ENCODE measurements at places on chromosomes 11 and 22.

DNA sequence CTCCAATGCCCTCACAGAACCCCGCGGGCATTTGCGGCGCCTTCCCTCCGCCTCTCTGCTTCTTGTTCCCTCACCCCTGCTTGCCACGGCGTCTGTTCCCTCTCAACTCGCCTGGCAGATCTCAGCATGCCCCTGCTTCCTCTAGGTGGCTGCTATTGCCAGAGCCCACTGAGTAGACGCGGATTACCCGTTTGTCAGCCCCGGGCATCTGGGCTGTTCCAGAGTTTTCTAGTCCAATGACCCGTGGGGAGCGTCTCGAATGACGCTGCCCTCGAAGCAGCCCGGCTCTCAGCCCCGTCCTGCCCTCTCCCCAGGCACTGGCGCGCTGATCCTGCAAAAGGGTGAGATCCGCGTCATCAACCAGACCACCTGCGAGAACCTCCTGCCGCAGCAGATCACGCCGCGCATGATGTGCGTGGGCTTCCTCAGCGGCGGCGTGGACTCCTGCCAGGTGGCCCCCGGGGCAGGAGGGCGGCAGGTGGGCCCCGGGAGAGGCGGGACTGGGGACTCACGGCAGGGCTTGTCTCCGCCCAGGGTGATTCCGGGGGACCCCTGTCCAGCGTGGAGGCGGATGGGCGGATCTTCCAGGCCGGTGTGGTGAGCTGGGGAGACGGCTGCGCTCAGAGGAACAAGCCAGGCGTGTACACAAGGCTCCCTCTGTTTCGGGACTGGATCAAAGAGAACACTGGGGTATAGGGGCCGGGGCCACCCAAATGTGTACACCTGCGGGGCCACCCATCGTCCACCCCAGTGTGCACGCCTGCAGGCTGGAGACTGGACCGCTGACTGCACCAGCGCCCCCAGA, 49.7 kb downstream of the ST14 start:
- DNase-seq, result no peak

DNA sequence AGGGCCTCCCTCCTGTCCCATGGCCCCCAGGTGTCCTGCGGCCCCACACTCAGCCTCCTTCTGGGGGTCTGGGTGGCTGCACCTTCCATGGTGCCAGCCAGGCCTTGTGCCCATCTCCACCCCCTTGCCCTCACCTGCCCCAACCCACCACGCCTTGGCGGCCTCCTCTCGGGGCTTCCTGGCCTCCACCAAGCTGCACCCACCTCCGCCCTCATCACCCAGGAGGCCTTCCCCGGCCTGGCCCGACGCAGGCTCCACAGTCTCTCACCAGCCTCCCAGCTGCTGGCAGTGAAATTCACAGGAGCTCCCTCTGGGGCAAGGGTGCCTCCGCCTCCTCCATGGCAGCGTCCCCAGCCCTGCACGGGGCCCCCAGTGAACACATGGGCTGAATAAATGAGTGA, 35.9 kb upstream of the WNT7B start:
- no peak for DNase-seq

- no peak for DNase-seq
Measured at GRCh38 chr11:75689863-75690609, 21.2 kb upstream of the MAP6 start.

DNA sequence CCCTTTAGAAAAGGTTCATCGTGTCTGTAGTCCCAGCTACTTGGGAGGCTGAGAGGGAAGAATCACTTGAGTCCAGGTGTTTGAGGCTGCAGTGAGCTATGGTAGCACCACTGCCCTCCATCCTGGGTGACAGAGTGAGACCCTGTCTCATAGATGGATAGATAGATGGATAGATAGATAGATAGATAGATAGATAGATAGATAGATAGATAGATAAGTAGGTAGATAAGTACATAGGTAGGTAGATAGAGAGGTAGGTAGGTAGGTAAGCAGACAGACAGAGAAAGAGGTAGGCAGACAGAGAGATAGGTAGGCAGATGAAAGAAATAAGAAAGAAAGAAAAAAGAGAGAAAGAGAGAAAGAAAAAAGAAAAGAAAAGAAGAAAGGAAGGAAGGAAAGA, 156.4 kb downstream of the GRIK4 start:
- no peak for DNase-seq

- DNase-seq, result no peak
Measured at GRCh38 chr22:37725551-37726240, 28.8 kb downstream of the TRIOBP start.

- DNase-seq, result no peak
Measured at GRCh38 chr11:64801158-64801464, 1.9 kb downstream of the MAP4K2 start.

- DNase-seq, result peak; percentile 44
Measured at GRCh38 chr11:94924612-94925011, 48.7 kb downstream of the CWC15 start.

- peak; percentile 88 for DNase-seq
Measured at GRCh38 chr11:35047179-35047578, 91.8 kb upstream of the CD44 start.

DNA sequence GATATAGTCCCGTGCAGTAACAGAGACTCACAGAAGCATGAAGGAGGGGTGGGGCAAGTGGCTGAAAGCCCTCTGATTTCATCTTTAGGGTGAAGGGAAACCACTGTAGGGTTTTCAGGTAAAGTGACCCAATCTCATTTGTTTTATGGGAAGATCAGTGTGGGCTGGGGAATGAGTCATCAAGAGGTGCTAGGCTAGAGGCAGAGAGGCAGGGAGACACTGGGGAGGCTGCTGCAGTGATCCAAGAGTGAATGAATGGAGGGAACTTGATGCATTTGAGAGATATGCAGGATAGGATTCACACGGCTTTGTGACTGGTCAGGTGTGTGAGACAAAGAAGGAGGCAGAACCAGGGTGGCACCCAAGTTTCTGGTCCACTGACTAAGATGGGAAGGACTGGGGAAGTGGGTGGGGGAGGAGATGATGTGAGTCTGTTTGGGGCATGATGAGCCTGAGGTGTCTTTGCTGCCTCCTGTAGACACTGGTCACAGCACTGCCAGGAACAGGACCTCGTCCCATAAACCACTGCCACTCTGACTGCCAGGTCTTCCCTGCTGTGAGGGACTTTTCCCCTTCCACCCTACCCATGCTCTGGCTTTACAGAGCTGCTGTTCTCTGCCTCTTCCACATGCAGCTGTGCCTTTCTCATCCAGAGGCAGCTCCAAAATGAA, 239.0 kb downstream of the TENM4 start:
- no peak for DNase-seq

DNA sequence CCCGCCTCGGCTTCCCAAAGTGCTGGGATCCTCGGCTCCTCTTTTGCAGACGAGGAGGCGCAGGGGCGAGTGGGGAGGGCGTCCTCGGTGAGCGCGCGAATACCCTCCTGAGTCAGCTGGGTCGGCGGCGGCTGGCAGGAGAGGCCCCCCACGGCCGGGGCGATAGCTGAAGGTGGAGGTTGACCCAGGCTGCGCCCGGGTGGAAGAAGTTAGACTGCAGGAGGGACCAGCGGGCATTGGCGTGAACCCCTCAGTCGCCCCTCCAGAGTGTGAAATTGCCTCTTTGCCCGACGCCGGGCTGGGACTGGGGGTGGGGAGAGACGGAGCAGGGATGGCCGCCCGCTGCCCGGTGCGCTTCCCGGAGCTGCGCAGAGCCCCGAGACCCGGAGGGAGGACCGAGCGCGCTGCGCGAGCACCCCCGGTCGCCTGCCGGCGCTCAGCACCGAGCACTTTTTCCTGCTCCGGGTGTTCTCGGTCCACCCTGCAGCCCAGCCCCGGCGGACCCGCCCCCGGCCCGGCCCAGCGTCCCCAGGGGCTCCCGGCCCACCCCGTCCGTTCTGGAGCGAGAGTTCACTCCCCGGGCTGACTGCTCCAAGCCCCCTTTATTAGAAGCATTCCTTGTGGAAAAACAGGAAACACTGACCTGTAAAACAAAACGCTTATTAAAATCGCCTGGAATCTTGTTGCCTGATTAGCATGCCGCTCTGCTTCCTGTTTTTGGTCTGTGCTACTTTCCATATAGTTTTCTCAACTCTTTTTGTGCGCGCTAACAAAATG, 13.7 kb upstream of the CPT1A start:
- no peak for DNase-seq

GRCh38 chr11:64568041-64568571, 22.9 kb upstream of the SLC22A12 start:
- no peak for DNase-seq

GRCh38 chr22:46017166-46017565, 40.2 kb upstream of the WNT7B start:
- no peak for DNase-seq

DNA sequence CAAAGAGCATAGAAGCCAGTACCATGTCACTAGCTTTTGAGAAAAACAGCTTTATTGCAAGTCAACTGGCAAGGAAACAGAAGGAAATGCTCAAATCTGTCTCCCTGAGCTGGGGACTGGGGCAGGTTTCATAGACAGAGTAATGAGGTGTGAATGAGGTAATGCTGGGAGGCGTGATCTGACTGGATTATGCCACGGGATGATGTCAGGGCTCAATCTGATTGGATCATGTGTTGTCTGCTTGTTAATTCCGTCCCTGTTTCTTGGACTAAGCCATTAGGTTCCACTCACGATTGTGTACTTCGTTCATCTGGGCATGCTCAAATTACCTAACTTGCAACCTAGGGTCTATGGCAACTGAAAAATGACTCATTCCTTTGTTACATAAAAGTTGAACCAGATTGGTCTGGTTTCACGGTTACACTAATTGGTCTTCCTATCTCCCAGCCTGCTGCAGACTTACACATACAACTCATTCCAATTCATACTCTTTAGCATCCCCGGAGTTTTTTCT, 20.2 kb upstream of the OR10A5 start:
- DNase-seq, result no peak

GRCh38 chr11:108819957-108820356, 155.1 kb downstream of the DDX10 start:
- DNase-seq, result no peak

DNA sequence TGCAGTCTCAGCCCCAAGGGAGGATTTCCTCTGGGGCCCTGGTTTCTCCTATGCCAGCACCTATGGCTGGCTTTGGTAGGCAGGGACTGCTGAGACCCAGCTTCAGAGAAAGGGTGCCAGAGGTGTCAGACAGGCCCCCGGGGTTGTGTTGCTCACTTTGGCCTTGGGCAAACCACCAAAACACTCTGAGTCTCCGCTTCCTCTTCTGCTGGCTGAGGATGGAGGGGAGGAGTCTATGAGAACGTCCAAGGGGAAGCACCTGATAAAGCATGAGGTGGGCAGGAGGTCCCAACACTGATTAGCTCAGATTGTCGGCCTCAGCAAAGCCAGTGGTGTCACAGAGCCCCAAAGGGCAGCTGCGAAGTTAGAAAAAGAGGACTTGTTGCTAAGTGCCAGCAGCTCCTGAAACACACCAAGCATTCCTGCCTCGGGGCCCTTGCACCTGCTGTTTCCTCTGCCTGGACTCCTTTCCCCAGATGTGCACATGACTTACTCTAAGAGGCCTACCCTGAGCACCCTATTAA, 10.5 kb downstream of the SMTNL1 start:
- no peak for DNase-seq

- peak; percentile 71 for DNase-seq
Measured at GRCh38 chr11:131668500-131669400, 298.3 kb downstream of the NTM start.

- DNase-seq, result no peak
Measured at GRCh38 chr11:23206741-23207336, 346.6 kb upstream of the CCDC179 start.

DNA sequence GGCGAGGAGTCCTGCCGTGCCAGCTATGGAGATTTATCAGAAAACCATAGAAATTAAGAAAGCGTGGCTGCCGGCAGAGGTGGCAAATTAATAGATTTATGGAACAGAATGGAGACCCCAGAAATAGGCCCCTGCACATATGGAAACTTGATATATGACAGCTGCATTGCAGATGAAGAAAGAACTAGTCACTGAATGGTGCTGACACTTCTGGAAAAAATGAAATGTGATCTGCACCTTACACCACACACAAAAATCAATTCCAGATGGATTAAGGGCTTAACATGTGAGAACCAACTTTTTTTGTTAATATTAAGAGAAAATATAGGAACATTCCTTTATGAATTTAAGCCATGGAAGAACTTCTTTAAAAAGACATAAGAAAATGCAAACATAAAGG, 40.3 kb upstream of the TSKU start:
- DNase-seq, result no peak

DNA sequence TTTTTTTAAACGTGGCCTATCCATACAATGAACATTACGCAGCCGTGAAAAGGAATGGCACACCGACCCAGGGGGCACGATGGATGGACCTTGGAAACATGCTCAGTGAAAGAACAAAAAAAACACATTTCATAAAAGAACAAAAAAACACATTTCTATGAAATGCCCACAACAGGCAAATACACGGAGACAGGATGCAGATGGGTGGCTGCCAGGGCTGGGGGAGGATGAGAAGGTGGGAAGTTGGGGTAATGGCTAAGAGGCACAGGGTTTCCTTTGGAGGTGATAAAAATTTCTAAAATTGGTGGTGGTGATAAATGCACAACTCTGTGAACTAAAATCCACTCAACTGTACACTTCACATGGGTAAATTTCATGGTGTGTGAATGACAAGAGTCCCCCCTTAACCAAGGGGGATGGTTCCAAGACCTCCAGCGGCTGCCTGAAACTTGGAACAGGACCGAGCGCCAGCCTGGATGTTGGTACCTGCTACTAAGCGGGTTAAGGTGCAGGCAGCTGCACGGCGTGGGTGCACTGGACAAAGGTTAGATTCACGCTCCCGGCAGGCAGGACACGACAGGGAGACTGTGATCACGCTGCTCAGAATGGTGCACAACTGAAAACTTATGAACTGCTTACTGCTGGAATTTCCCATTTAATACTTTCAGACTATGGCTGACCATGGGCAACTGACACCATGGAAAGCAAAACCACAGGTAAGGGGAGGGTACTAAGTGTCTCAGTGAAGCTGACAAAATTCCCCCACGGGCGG, 16.5 kb downstream of the BRD1 start:
- peak; percentile 35 for DNase-seq

DNA sequence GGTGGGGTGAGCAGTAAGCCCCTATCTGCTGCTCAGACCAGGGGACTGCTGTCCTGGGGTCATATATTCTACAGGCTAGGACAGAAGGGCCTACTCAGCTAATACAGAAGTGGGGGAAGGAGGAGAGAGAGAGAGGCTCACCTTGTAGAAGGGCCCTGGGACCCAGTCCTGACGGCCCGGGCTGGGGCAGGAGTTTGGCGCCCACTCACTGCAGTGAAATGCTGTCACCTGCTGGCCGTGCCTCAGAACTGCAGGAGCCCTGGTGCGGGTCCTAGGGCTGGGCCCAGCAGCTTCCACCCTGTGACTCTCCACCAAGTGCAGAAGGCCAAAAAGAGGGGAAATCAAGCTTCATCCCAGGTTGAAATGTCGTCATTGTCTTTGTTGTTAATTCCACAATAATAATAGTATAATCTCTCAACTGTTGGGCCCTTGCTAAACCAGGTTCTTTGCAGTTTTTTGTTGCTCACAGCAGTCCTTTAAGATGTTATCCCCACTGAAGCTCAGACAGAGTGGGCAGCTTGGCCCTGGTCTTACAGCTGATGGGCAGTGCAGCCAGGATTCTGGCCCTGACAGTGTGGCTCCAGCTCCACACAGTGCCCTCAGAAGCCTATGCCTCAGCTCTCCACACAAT, 29.6 kb downstream of the TRIM29 start:
- DNase-seq, result peak; percentile 17

All from Jurkat, Clone E6-1 (cell line).